Activated CD4-positive, alpha-beta T cell treated with anti-CD3 and anti-CD28 coated beads, Interleukin-2, amount 10 ng/mL, durations not matched to agents 24 days and 14 days (primary cell): ENCODE measurements at places on chromosomes 2 and 18. TPM values are rescaled to one million over a fixed set of nuclear protein-coding genes. Genes with fewer than 3 reads are reported as not detected.

DNA sequence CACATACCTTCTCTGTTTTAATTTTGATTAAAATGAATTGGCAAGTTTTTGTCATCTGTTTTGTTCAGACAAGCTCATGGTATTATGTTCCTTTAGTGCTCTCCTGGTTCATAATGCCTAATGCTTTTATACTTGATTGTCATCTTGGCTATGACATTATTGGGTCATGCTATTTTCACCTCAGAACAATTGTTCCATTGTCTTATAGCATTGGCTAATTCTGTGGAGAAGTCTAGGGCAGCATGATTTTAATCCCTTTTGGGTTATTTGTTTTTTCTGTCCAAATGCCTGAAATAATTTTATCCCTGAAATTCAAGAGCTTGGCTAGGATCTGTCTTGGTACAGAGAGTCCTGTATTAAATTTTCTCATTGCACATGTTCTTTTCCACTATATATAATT is 83.8 kb upstream of the CCDC85A start:
- no peak for DNase-seq
- no peak overlapping the region for H3K27ac ChIP-seq
- no peaks in the 10 kb centered on the region for H3K36me3 ChIP-seq
- H3K4me1 ChIP-seq, result no peaks in the 10 kb centered on the region
- no peak overlapping the region for H3K4me3 ChIP-seq

DNA sequence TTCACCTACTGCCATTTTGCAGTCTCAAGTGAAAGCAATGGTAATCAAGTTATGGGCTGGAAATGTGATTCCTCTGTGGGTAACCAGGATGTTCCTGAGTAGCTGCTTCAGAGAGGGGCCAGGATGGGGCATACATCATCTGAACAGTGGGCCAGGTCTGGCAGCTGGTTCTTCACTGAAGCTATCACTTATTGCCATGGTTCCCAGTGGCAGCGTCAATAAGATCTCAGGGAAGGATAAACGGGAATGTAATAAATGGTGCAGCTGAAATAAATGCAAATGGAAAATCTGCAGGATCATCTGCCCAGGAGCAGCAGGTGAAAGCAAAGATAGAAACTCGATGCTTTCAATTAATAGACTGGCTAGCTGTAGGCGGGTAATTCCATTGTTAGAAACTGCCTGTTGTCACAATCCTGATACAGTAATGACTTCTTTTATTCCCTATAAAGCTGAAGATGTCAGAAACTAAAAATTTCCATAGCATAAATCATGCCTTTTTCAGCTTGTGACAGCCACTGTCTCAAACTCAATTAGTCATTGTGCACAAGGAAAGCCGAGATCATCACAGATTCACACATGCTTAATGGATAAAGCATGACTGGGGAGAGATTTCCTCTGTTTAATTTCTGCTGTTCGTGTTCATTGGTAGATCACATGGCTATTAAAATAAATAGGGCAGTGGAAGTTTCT is 56.2 kb upstream of the CCDC85A start:
- H3K27me3 ChIP-seq, result no peaks in the 10 kb centered on the region
- no peaks in the 10 kb centered on the region for H3K36me3 ChIP-seq
- no peak for DNase-seq
- no peak overlapping the region for H3K27ac ChIP-seq

- no peak overlapping the region for H3K27ac ChIP-seq
- H3K27me3 ChIP-seq, result no peaks in the 10 kb centered on the region
- H3K4me1 ChIP-seq, result no peaks in the 10 kb centered on the region
- no peak overlapping the region for H3K4me3 ChIP-seq
- DNase-seq, result no peak
Measured at GRCh38 chr2:188382107-188382506, 90.4 kb downstream of the GULP1 start.

ICOS gene
- 111 and 114 TPM in 2 replicates for total RNA-seq

DNA sequence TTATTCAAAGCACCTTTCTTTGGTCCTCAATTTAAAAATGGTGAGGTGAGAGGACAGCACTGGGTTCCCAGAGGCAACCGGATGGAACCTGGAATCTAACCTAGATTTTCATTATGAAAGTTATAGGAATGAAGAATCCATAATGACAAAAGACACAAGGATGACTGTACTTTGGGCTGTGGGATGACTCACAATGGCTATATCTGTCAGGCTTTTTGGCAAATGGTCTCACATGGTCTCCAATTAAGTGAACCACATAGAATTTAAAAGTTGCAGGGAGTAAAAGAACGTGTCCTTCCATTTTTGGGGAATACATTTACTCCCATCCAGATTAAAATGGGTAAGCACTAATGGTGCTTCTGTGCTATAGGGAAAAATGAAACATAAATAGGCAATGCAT is 31.8 kb upstream of the LYPD1 start:
- DNase-seq, result no peak
- H3K4me3 ChIP-seq, result no peak overlapping the region
- no peaks in the 10 kb centered on the region for H3K4me1 ChIP-seq
- no peaks in the 10 kb centered on the region for H3K36me3 ChIP-seq
- no peaks in the 10 kb centered on the region for H3K27me3 ChIP-seq

GRCh38 chr18:7291046-7291445 is 60.2 kb downstream of the LRRC30 start:
- no peak for DNase-seq
- no peaks in the 10 kb centered on the region for H3K4me1 ChIP-seq
- H3K4me3 ChIP-seq, result no peak overlapping the region
- H3K36me3 ChIP-seq, result no peaks in the 10 kb centered on the region
- H3K27ac ChIP-seq, result no peak overlapping the region
- no peaks in the 10 kb centered on the region for H3K27me3 ChIP-seq

SLC19A3 gene
- total RNA-seq, result not detected in 2 replicates

DNA sequence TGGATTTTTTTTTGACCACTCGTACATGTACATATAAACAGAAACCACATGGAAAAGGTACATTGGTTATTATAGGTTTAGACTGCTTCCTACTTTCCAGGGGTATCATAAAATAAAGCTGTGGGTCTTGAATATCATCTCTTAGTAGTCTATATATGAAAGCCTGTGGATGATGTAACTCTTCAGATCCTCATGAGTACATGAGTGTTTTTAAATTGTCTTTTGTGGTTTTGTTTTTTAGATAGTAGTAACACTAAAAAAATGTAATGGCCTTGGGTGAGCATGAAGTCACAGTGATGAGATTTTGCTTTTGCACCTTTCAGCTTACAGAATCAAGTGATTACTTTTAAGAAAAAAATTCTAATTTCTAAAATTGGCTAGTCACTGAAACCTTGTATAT is 80.2 kb downstream of the RAB3GAP1 start:
- no peak overlapping the region for H3K27ac ChIP-seq
- H3K36me3 ChIP-seq, result peaks cover 57% of the 10 kb centered on the region
- no peak for DNase-seq
- H3K4me1 ChIP-seq, result no peaks in the 10 kb centered on the region
- H3K27me3 ChIP-seq, result no peaks in the 10 kb centered on the region
